ENCODE measurements at places on chromosomes 1 and 21.

DNA sequence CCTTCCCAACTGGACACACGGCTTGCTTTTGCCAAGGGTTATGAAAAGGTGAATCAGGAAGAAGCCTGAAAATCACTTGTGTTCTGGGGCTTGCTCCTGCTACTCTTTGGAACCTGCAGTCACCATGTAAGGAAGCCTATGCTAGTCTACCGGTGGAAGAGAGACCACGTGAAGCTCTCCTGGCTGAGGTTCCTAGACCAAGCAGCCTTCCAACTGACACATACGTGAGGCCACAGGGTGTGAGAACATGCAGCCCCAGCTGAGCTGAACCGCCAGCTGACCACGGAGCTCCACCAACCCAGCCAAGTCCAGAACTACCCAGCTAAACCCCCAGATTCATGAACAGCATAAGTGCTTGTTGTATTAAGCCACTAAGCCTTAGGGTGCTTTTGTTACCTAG, 72.8 kb upstream of the KRTAP19-8 start:
- no peak for DNase-seq

DNA sequence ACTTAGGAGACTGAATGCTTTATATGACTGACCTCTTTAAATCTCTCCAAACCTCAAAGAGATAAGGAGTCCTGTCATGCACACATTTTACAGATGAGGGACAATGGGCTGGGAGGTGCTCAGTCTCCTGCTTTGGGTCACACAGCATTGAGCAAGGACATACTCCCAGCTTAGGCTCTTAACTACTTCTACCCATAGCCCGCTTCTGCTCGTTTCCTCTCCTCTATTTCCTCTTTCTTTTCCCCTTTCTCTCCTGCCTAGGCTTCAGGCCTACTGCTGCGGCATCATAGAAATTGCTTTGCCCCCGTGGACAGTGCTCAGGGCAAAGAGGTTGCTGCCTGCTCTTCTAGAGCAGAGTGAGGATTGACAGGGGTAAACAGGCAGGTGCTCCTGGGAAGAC, 12.4 kb upstream of the ZNF691 start:
- DNase-seq = no peak

GRCh38 chr1:81160696-81161095, 640.0 kb upstream of the ADGRL2 start:
- DNase-seq = no peak

- no peak for DNase-seq
Observed at GRCh38 chr1:167631936-167632614, 2.0 kb downstream of the RCSD1 start.

- no peak for DNase-seq
Observed at GRCh38 chr1:25700144-25700523, 83.5 kb downstream of the MAN1C1 start.
